AG20443 (cell line): ENCODE measurements at places on chromosomes 5 and 9.

DNA sequence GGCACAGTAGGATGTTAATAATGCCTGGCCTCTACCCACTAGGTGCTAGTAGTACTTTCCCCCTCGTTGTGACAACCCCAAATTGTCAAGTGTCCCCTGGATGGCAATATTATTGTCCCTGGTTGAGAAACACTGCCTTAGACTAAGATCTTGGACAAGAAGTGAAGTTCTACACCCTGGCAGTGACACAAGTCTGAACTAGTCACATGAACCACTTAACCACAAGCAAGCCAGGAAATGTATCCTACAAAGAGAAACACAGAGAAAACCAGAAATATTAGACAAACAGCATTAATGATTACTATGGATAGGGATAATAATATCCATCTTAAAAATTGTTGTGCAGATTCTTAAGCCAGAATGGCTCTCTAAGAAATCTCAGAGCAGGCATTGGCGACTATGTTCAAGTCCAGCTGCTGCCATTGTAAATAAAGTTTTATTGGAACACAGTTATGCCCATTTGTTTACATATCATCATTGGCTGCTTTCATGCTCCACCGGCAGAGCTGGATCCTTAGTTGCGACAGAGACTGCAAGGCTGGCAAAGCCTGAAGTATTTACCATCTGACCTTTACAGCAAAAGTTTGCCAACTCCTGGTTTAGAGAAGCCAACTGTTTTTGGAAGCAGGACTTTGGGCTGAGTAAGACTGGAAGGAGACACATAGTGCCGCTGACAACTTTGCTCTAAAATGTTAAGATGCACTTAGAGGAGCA lies 80.8 kb downstream of the NTRK2 start:
- DNase-seq: no peak

GRCh38 chr5:79591326-79591725 lies 20.9 kb upstream of the TENT2 start:
- DNase-seq: no peak

GRCh38 chr9:7756088-7756487 lies 43.5 kb downstream of the DMAC1 start:
- no peak for DNase-seq

- DNase-seq: no peak
Observed at GRCh38 chr5:124397317-124397716, 349.1 kb downstream of the ZNF608 start.

- no peak for DNase-seq
Observed at GRCh38 chr5:140595538-140596300, 31.1 kb downstream of the SLC35A4 start.

DNA sequence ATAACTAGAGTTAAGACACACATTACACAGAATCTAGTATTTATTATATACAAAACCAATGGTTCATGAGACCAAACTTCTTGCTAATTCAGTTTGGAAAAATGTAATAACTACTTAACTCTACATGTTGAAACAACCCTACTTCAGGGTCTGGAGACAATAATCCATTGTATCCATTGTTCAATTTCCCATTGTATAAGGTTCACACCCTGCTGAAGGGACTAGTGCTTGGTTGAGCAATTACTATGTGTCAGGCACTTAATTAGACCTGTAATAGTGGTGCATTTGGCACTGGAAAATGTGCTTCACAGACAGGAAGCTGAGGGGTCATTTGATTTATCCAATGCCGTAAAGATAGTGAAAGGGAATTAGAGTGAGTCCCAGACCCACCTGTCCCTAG lies 114.3 kb upstream of the PAPPA start:
- DNase-seq: no peak

- no peak for DNase-seq
Observed at GRCh38 chr9:130174920-130175321, 2.7 kb downstream of the NCS1 start.

- DNase-seq: no peak
Observed at GRCh38 chr9:114008667-114009410, 69.3 kb downstream of the AMBP start.

- DNase-seq: no peak
Observed at GRCh38 chr5:177588413-177588909, 3.5 kb upstream of the TMED9 start.

- peak; percentile 24 for DNase-seq
Observed at GRCh38 chr5:148791334-148791667, 35.1 kb upstream of the ADRB2 start.

GRCh38 chr5:152437866-152438265 lies 32.8 kb upstream of the NMUR2 start:
- no peak for DNase-seq

GRCh38 chr9:116278326-116278725 lies 124.7 kb downstream of the PAPPA start:
- DNase-seq: no peak

GRCh38 chr9:7108936-7109335 lies 351.2 kb downstream of the KDM4C start:
- no peak for DNase-seq

GRCh38 chr9:21985964-21986667 lies 8.1 kb downstream of the CDKN2A start:
- DNase-seq: no peak

GRCh38 chr5:90191352-90192045 lies 218.1 kb downstream of the CETN3 start:
- DNase-seq: no peak

DNA sequence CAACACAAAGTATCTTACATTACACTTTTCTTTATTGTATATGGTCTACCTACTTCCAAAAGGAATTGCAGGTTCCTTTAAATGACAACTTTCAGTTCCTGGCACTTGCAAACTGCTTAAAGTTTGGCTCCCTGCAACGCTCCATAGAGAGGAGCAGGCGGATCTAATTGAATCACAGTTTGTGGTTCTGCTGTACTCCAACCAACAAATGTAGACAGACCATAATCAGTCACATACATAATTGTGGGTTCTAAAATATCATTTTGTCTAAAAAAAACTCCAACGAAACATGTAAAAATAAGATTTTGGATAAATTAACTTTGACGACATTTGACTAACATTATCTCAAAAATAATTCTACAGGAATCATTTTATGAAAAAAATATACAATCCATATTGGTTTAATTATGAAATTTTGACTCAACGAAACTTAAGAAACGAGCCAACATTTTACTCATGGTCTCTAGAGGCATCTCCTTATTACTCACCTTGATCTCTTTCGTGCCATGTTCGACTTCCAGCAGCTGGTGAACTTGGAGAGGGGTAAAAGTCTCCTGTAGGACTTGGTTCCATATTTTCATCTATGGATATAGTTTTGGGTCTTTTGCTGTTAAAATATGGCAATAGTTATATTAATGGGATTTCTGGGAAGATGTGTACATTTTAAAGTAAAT lies 167.6 kb downstream of the NFIB start:
- DNase-seq: no peak

DNA sequence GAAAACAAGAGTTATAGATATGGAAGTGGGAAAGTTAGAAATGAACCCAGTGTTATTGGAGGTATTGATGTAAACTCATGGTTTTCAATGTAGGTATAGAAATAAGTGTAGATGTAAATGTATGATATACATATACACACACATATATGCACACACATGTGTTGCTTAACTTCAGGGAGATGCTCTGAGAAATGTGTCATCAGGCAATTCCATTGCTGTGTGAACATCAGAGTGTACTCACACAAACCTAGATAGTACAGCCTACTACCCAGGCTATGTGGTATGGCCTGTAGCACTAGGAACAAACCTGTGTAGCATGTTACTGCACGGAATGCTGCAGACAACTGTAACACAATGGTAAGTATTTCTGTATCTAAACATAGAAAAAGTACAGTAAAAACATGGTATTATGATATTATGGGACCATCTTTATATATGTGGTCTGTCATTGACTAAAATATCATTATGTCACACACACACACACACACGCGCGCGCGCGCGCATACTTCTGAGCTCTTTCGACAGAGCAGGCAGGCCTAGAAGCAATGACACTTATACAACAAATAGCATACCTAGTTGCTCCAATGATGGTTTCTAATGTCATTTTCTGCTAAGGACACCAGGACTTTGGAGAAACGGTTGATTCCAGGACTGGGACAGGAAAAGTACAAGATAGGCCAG lies 86.6 kb downstream of the MACROH2A1 start:
- DNase-seq: no peak

- DNase-seq: no peak
Observed at GRCh38 chr9:124262649-124262972, 4.9 kb downstream of the NEK6 start.

GRCh38 chr9:111250875-111251842 lies 78.9 kb downstream of the OR2K2 start:
- DNase-seq: no peak

DNA sequence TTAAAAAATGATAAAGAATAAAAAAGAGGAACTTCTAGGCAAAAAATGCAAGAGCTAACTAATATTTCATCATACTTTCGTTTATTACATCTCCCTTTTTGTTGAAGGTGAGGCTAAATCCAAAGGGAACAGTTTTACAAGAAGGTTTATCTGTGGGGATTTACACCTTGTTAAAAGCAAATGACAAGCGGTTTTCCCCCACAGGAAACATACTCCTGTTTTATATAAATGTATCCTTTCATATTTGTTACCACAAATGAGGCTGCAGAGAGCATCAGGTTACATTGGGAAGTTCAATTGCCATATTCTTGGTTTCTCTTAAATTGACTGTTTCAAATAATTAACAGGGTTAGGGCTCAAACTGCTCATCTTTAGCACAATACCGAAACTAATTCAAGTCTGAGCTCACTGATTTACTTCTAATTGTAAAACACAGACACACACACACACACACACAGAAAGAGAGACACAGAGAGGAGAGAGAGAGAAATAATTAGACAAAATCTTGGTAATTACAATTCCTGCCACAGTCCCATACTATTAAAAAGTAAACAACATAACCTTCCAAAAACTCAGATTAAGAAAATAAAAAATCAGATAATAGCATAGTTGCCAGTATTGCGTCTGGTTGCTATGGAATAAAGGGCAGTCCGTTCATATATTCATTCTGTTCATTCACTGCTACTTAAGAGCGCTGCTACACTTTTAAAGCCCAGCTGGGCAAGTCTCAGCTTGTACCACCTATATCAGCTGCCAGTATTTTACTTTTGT lies 17.1 kb downstream of the RFX3 start:
- DNase-seq: no peak

DNA sequence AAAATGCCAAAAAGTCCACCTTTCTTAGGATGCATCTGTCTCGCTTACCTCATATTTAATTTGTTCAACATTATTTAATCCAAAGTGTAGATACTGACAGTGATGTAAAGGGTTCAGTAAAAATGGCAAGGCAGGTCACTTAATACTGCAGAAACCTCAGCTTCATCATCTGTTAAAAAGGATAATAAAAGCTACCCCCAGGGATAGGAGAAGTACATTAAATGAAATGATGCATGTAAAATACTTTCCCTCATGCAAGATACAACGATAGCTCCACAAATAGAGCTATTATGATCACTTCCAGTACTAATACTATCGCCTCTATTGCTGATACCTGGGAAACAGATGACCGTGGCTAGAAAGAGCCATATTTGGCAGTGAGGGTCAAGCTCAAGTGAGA lies 82.9 kb downstream of the SLC1A1 start:
- DNase-seq: no peak

DNA sequence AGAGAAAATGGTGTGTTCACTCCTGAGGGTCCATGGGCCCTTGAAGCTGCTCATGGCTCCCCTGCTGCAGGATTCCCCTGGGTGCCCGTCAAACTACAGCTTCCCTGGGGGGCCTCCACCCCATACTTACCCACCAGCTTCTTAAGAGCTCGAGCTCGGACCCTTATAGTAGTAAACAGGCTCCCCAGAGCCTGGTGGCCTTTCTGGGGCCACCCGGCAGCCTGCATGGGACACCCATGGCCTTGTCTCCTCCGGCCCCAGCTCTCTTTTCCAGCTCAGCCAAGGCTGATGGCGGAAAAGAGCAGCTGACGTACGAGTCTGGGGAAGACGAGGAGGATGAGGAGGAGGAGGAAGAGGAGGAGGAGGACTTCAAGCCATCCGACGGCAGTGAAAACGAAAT lies 4.2 kb upstream of the CEL start:
- DNase-seq: no peak

DNA sequence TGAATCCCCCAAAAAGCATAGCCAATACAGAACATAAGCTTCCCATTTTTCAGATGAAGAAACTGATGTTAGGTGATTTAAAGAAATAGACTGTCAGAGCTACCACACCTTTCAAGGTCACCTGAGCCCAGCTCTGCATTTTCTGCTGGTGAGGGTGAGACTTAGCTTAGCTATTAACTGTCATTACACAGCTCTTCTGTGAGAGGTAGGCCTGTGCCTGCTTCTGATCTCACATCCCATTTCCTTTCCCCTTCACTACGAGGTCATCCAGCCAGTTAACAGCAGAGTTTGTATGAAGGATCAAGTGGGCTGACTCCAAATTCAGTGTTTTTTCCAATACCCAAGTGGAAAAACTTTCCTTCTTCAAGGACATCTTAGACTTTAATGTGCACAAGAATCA lies 528.6 kb upstream of the CLINT1 start:
- no peak for DNase-seq

DNA sequence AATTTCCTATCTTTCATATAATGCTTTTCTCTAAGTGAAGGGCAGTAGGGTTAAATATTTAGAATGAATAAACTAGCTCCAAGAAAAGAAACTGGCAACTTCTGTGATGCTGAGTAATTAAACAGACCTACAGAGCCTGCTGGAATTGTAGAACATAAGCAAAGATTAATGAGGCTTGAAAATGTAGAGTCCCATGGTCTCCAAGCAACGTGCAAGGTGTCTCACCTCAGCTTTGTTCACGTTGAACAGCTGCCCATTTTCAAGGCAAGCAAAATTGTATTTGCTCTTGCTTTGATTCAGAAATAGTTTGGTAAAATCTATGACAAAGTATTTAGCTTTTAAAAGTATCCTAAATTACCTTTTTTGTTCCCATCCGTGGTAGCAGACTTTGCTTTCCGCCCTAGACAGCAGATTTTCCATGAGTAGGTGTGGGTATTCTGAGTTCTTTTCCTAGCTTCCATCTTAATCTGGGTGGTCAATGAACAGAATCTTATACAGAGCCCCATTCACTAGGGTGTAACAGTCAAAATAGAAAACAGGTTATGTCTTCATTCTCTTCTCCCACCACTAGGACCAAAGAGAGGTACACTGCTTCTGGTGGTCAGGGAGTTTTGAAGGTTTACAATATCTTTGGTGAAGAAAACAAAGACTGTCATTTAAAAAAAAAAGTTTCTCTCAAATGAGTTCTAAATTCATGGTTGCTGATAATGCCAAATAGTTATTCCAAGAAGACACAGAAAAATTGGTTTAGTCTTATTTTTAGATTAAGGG lies 52.1 kb upstream of the TYRP1 start:
- DNase-seq: no peak

- no peak for DNase-seq
Observed at GRCh38 chr5:150401376-150402228, 11.1 kb downstream of the CD74 start.

DNA sequence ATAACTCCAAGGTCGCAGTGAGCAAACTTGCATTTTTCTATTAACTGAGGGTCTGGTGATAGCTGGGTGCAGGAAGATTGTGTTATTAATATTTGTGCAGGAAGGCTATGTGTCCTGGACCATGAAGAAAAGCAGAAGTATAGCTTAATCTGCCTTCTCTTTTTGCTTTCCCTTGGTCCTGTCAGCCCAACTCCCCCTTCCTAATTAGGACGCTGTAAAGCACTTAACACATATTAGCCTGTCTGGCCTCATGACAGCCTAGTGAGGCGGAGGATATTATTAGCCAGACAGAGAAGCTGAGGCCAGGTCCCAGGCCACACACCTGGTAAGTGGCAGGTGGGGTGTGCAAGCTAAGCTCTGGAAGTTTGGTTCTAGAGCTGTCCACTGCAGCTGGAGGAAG lies 29.5 kb downstream of the SLC46A2 start:
- DNase-seq: no peak
